Astrocyte of the cerebellum (primary cell): ENCODE measurements at places on chromosomes 5 and 9.

DNA sequence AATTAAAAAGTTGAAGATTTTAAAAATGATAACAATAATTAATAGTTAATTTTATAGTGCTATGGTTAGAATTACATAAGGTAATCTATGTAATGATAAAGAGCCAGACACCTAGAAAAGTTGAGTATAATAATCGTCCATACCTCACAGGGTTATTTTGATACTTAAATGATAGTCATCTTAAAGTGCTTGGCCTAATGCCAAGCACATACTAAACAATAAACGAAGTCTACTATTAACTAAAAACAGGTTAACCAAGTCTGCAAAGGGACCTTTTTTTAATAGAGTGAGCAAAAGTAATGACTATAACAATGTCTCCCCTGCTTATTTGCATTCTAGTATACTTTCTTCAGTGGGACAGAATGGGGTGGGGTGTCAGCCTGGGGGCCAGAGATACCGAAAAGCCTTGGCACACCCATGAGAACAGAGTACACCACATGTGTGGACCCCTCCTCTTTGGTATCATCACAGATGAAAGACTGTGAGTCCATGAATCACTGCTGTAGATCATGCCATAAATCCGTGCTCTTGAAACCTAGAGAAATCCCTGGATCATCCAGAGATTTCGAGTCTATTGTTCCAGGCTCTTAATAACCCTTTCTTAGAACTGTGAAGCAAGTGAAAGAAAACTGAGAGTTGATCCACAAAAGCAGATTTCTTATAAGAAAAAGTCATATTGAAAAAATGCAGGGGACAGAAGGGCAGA, 249.5 kb downstream of the PRELID2 start:
- DNase-seq = no peak

DNA sequence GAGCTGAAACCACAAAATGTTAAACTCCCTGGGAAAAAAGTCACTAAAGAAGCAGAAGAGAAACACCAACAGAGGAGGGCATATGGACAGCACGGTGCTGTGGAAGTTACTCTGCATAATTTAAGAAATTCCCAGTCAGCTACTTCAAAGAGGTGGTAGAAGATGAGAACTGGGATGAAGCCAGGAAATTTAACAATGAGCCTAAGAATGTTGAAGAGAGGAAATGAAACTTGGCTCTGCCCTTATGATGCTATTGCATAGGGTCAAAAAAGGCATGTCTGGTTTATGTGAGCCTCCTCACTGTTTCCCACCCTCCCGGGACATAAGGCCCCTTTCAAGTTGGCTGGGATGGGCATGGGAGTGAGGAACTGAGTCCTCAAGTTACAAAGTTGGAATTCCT, 25.4 kb upstream of the SNX18 start:
- DNase-seq = no peak

- no peak for DNase-seq
These were observed 15.2 kb downstream of the LURAP1L start for GRCh38 chr9:12790001-12790400.

DNA sequence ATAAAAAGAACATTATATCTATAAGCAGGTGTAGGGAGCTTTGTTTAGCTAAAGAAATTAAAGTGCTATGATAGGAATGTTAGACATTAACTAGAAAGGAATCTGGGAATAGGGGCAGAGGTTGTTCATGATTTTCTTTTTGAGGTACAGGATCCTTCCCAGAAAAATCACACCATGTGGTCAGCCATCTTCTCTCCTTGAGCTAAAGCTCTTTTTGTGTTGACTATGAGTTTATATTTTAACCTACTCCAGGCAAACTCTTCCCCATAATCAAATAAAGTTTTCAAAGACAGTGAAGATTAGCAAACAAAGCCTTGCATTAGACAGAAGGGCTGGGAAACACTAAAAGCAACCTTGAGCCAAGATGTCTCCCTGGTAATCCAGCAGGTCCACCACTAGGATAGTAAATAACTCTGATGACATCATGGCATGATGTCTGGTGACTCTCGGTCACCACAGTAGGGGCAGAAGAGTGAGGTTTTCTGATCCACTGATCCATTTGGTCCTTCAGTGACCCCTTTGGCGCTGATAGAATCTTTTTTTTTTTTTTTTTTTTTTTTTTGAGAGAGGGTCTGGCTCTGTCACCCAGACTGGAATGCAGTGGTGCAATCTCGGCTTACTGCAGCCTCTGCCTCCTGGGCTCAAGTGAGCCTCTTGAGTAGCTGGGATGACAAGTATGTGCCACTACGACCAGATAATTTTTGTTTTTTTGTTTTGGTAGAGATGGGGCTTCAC, 30.6 kb upstream of the IL6ST start:
- DNase-seq = no peak

DNA sequence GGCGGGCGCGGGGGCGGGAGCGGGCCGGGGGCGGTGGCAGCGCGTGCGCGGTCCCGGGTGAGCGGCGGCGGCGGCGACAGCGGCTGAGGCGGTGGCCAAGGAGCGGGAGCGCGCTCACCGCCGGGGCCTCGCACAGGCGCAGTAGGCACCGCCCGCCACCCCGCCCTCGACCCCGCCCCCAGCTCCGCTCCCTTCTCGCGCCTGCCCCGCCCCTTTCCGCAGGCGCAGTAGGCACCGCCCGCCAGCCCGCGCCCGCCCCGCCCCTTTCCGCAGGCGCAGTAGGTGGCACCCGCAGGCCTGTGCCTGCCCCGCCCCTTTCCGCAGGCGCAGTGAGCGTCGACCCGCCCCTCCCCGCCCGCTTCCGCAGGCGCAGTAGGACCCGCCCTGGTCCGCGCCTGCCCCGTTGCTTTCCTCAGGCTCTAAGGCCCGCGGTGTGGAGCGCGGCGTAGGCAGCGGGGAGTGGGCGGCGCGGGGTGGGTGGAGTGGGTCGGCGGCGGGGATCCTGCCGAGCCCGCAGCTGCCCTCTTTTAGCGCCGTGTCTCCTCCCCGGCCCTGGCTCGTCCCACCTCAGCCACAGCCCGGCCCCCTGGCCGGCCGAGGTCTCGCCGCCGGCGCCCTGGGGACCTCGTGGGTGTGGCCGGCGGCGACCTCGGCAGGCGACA, at the start of gene CAMSAP1:
CAMSAP1 (minus strand) TSS at position 116 of the 662 bp plus-strand sequence. CDS start 387 bp downstream, outside the sequence.
- peak; percentile 72 for DNase-seq

- DNase-seq = no peak
These were observed 140.1 kb upstream of the NR3C1 start for GRCh38 chr5:143543358-143544255.

GRCh38 chr9:89935115-89935514, 330.3 kb downstream of the GADD45G start:
- no peak for DNase-seq

GRCh38 chr9:35074791-35075190, 2.4 kb upstream of the VCP start:
- DNase-seq = no peak

GRCh38 chr5:137995077-137995748, 37.7 kb downstream of the FAM13B start:
- DNase-seq = peak; percentile 63

DNA sequence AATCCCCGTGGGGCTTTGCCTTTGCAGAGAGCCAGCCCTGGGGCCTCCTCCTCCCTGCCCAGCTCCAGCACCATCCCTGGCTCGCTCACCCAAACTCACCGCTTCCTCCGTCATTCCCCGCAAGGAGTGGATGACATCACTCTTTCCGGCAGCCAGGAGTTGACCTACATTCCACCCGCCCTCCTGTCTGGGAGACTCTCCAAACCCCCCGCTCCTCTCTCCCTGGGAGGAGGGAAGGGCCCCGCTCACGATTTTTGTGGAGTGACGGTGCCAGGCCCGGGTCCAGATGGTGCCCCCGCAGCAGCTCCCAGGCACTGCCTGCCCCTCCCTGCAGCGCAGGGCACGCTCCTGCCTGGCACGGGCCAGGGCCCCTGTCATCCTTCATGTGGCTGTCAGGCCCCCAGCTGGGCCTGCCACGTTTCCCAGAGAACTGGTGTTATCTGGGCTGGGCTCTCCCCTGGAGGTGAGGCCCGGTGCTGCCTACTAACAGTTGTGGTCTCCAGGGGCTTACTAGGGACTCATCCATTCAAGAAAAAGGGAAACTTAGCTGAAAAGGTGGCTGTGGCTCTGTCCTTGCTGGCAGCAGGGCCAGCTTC, 52.3 kb downstream of the NTNG2 start:
- peak; percentile 90 for DNase-seq

- DNase-seq = no peak
These were observed 97.9 kb downstream of the DAPK1 start for GRCh38 chr9:87595610-87596009.

- no peak for DNase-seq
These were observed 98.6 kb upstream of the IER5L start for GRCh38 chr9:129276486-129277230.
